ENCODE measurements at places on chromosomes 2 and 18. TPM values are rescaled to one million over a fixed set of nuclear protein-coding genes. Genes with fewer than 3 reads are reported as not detected.
A peak's percentile ranks its signal among the peaks of the same experiment; 100 is the strongest.

DNA sequence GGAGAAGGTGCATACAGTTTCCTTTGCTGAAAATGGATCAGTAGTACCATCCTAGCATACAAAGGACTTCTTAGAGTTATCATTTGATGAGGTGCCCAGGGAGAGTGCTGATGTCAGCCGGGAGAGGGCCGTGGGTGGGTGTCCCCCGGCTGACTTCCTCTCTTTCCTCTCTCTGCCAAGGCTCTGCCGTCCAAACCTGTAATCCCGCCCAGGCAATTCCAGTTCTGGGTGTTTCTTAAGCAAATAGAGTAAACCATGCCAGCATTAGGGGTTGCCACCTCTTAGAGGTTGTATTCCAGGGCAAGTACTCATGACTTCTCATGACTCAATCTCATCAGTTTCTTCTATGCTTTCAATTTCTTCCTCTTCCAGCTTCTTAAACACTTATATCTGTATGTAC is 117.2 kb downstream of the GATA6 start:
- no peaks in the 10 kb centered on the region for H3K27me3 ChIP-seq
- H3K36me3 ChIP-seq: no peaks in the 10 kb centered on the region

DNA sequence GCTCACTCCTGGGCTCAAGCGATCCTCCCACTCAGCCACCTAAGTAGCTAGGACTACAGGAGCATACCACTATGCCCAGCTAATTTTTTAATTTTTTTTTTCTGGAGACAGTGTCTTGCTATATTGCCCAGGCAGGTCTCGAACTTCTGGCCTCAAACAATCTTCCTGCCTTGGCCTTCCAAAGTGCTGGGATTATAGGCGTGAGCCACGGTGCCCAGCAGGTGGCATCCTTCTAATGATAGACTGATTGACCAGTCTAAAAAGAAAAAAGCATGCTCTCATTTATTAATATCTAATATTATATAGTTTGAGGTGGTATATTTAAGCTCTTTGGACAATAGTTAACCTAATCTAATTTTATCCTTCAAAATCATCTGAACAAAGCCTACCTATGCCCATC is 198.6 kb downstream of the CAMKMT start:
- H3K27ac ChIP-seq: no peak overlapping the region
- no peaks in the 10 kb centered on the region for H3K36me3 ChIP-seq
- H3K27me3 ChIP-seq: no peaks in the 10 kb centered on the region
- no peak for DNase-seq
- no peaks in the 10 kb centered on the region for H3K4me1 ChIP-seq

GRCh38 chr18:57640749-57641148 is 19.1 kb upstream of the NARS1 start:
- H3K27me3 ChIP-seq: no peaks in the 10 kb centered on the region
- H3K4me1 ChIP-seq: no peaks in the 10 kb centered on the region
- H3K4me3 ChIP-seq: no peak overlapping the region
- H3K36me3 ChIP-seq: no peaks in the 10 kb centered on the region
- no peak for DNase-seq

- H3K27me3 ChIP-seq: no peaks in the 10 kb centered on the region
- DNase-seq: peak; percentile 48
- H3K4me3 ChIP-seq: no peak overlapping the region
- no peaks in the 10 kb centered on the region for H3K36me3 ChIP-seq
- no peaks in the 10 kb centered on the region for H3K4me1 ChIP-seq
Measured at GRCh38 chr2:14903709-14904374, 271.3 kb downstream of the LRATD1 start.

The INHBB gene
- 4.4 TPM for total RNA-seq

The NCKAP5 gene
- total RNA-seq: 4.7 TPM

All from hepatocyte (in vitro differentiated cells).